ENCODE measurements at places on chromosomes 2 and 18. TPM values are rescaled to one million over a fixed set of nuclear protein-coding genes. Genes with fewer than 3 reads are reported as not detected.
A peak's percentile ranks its signal among the peaks of the same experiment; 100 is the strongest.

DNA sequence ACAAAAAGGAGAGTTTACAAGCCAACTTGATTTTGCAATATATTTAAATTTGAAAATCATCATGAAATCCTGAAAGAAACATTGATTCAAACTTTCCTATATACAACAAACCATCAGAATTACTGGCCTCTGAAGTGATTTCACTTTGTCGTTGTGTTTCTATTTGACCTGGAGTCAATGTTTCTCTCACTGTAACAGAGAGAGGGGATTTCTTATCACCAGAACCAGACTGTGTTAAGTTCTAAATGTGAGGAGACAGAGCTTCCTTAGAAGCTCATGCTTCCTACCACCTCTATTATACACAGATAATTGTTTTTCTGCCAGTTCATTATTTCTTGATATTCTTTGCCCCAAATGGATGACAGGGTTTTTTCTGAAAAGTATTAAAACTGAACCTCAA, 245.0 kb upstream of the RND3 start:
- no peak for DNase-seq

GRCh38 chr18:840023-840408, 28.0 kb upstream of the YES1 start:
- DNase-seq, result no peak

- DNase-seq, result no peak
Observed at GRCh38 chr2:182606728-182607681, 109.1 kb upstream of the DNAJC10 start.

DNA sequence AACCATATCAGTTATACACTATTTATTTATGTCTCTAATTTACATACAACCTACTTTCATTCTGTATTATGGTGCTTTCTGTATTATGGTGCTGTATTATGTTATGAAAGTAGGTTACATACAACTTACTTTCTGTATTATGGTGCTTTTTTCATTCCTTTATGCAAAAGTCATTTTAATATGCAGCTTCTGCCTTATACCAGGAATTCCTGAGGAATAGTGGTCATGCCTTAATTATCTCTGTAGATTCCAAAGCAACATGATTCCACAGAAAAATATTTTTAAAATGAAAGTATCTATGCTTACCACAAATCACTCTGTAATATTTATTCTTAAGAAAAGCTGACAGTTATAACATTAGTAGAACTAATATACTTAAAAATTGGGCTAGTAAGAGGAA, 922.0 kb upstream of the NRXN1 start:
- no peak for DNase-seq

- no peak for DNase-seq
Observed at GRCh38 chr2:15570104-15570503, 9.0 kb upstream of the NBAS start.

DNA sequence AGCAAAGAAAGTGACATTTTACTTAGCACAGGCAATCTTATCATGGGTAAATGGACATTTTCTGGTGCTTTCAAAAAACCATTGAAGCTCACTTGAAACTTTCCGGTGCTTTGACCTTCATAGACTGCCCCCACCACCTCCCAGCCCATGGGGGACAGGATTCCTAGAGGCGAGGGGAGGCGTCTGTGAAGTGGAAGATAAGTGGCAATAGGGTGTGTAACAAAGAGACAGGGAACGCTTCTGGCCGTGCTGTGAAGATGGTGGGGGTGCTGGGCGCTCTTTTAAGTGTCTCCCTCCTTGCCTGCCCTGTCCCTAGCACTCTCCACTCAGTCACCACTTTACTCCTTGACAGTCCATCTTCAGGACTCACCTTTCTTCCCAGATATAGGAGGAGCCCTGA, 23.4 kb upstream of the GMPPA start:
- DNase-seq, result no peak

- DNase-seq, result peak; percentile 23
Observed at GRCh38 chr18:79926715-79927606, 24.5 kb downstream of the SLC66A2 start.

MATN3 gene
- 0.16 TPM for total RNA-seq

IL18RAP gene
- total RNA-seq, result 0.30 TPM

PLB1 gene
- total RNA-seq, result 1.8 TPM

SCLY gene
- total RNA-seq, result 8.6 TPM

ACAA2 gene
- total RNA-seq, result 443 TPM

All from Right ventricle myocardium superior (tissue), 1 donor.